ENCODE measurements at places on chromosomes 5 and 9.

DNA sequence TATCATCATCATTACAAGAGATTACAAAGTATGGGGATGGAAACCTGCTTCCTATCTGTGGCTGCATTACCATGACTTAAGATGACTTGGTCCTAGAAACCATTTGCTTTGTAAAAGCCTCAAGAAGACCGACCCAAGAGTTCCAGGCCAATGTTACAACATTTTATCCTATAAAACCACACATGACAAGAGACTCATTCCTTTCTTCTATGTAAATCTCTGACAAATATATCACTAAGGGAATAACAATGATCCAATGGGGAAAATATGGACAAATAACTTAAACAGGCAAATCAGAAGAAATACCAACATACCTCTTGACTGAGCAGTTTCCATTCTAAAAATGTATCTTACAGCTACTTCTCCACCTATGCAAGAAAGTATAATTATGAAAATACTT lies 44.3 kb upstream of the VPS13A start:
- no peak for DNase-seq

GRCh38 chr5:79689541-79690466 lies at the start of gene CMYA5:
TSS of gene CMYA5 (plus strand) at chr5:79689836. CDS start at chr5:79689908, 72 bp downstream.
- DNase-seq, result peak; percentile 84

DNA sequence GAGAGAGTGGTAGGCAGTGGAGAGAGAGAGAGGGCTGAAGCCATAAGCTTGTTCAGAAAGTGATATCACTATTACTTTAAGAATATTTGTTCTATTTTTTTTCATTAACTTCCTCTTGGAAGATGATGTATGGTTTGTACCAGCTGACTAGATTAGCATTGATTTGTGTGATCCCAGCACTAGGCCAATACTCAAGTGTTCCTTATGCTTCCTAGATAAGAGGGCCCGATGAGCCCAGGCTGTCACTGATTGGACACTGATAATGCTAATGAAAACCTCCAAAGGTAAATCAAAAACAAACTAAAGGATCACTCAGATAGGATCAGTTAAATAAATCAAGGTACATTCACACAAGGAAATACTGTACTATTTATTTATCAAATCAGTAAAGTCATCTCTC lies 52.7 kb upstream of the OTULINL start:
- DNase-seq, result no peak

DNA sequence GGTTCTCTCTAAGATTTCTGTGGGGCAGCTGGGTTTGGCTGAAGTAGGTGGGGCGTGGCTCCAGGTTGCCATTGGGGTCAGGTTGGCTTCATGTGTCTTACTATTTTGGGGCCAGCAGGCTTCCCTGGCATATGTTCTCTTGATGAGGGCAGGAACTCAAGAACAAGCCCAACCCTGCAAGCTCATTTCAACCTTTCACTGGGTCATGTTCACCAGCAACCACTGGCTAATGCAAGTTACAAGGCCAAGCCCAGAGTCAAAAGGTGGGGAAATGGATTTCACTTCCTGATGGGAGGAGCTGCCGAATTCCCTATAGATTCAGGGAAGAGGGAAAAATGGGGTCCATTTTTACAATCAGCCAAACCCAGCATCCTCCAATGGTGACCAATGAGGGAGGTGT lies 34.0 kb upstream of the HAND1 start:
- no peak for DNase-seq

- DNase-seq, result no peak
Observed at GRCh38 chr9:110334183-110334582, 3.5 kb downstream of the TXNDC8 start.

- no peak for DNase-seq
Observed at GRCh38 chr5:78008356-78008967, 232.3 kb upstream of the TBCA start.

DNA sequence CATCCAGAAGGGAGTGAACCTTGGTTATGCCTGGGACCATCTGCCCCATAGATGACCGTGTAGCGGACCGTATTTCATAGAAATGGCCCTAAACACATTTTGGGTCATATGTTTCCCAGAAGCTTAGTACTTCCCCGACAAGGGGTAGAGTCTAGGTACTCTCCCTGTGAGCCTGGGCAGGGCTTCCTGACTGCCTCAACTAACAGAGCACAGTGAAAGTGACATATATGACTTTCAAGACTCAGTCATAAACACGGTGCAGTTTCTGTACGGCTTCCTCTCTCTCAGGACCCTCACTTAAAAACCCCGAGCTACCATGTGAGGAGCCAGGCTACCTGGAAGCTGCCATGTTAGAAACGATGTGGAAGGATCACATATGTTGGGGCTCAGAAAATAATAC lies 20.9 kb downstream of the C9orf57 start:
- no peak for DNase-seq

DNA sequence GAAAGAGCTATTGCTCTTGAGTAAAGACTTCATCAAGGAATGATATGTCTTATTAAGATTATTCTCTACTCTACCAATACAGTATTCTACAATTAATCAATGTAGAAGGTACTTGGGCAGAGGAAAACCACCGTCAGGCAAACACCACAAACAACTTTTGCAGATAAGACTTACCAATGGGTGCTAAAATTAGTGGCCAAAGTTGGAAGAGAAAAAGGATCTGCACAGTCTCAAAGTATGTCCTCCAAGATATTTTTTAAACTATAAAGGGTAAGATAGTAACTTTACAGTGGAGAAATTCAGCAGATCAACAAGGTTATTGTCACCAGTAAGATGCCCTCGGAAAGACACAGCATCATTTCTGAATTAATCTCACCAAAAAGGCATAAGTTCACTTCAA lies 38.9 kb downstream of the NRG2 start:
- no peak for DNase-seq

- no peak for DNase-seq
Observed at GRCh38 chr5:66894480-66895240, 298.5 kb downstream of the MAST4 start.

All from islet precursor cell (in vitro differentiated cells).